Kasumi-1 (cell line): ENCODE measurements at places on chromosomes 2 and 18.
A peak's percentile ranks its signal among the peaks of the same experiment; 100 is the strongest.

DNA sequence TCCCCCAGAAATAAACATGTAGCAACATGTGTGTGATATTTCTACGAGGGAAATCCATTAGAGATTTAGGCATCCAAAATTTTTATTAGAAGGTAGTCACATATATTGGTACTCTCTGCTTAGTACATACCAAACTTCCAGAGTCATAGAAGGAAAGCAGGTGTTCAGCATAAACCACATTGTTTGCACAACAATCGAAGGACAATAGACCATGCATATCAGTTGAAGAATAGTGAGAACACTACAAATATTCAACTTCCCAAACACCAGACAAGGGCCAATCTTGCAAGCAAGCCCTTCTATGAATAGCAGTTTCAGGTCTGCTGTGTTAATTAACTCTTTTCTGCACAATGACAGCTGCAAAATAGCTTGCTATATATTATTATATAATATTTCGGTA, 702.2 kb downstream of the ERBB4 start:
- no peak for DNase-seq

DNA sequence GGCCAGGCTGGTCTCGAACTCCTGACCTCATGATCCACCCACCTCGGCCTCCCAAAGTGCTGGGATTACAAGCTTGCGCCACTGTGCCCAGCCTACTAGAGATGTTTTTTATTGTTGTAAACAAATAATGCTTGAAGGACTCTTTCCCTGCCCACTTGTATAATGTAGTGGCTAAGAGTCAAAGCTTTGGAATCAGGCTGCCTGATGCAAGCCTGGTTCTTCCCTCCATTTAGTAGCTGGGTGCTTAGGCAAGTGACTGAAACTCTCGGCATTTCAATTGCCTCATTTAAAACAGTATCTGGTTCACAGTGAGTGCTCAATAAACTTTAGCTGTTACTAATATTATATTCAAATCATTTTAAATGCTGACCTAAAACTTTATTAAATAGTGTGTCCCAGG, 264.0 kb upstream of the FBXO11 start:
- DNase-seq: no peak

DNA sequence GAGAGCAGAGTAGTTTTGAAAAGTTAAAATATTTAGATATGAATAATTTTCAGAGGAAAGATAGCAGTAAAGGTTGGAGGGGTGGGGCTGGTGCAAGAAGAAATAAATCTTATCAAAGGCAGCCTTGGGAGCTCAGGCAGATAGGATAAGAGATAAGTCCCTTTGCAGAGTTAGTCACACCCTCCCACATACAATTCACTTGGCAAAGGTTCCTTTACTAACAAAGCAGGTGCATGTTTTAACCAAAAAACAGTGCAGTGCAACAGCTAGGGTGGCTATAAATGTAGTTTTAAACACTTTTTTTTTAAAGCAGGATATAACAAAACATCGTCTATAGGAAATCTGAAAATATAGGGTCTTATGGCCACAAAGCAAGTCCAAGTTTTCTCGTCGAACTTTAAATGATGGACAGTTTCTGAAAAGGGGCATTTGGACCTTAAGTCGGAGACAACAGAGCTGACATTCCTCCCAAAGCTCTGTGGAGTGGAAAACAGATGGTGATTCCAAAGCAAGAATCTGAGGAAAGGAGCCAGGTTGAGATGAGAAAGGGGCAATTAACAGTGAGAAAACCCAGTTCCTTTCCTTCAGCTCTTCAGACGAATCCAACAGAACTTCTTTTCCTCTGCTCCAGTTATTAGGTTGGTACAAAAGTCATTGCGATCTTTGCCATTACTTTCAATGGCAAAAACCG, 53.0 kb downstream of the EPHA4 start:
- DNase-seq: no peak

DNA sequence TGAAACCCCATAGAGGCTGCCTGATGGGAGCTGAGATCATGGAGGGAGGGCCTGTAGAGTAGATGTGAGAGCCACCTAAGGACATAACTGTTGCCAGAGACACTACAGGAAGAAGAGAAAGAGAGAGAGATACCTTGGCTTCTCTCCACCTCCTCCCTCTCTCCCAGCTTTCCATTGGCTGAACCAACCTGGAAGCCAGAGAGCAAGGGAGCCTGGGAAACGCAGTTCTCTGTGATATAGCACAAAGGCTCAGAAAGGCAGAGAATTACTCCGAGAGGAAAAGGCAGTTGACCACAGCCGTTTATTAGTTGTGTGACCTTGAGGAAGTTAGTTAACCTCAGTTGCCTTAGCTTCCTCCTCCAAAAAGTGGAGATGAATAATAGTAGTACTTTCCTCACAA, 37.7 kb upstream of the MAT2A start:
- DNase-seq: peak; percentile 97

DNA sequence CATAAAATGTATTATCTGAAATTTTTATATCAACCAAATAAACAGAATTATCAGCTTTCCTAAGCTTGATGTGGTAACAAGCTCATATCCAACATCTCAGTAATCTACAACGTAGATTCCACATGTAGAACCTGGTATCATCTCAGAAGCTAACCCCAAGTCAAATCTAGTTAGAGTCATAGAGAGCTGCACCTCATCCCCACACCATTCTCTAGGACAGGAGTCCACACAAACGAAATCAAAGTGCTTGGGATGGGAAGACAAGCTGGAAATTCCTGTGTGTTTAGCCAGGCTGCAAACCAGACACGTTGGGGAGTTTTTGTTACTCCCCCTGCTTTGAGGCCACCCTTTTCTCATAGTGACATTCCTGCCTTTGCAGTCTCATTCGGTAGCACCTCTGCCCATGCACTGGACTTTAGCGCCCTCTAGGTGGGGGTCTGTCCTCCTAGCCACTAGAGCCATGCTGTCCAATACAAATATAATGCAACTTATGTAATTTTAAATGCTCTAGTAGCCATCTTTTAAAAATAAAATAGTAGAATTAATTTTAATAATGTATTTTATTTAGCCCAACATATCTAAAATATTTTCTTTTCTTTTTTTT, 28.1 kb upstream of the SATB2 start:
- peak; percentile 69 for DNase-seq

GRCh38 chr18:32974421-32975162, 201.8 kb upstream of the KLHL14 start:
- no peak for DNase-seq

DNA sequence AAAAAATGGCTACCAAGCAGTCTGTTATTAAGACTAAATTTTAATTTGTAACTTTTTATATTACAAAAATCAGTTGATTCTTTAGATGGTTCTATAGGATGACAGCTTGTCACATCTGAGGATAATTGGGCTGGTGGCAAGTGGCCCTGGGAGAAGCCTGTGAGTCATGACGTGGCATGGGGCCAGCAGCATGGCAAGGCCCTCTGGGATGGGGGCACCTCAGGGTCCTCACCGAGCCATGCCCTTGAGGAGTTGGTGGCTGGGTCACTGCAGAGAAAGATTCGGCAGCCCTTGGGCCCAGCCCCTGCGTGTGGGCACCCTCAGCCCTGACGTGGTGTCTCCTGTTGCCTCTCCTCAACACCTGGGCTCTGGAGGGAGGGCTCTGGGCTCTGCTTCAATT, 49.7 kb downstream of the STK25 start:
- DNase-seq: no peak

GRCh38 chr2:133434959-133435668, 133.1 kb downstream of the NCKAP5 start:
- DNase-seq: no peak

GRCh38 chr2:235842941-235843340, 325.2 kb downstream of the GBX2 start:
- no peak for DNase-seq

GRCh38 chr2:164651361-164651760, 30.1 kb upstream of the GRB14 start:
- no peak for DNase-seq

DNA sequence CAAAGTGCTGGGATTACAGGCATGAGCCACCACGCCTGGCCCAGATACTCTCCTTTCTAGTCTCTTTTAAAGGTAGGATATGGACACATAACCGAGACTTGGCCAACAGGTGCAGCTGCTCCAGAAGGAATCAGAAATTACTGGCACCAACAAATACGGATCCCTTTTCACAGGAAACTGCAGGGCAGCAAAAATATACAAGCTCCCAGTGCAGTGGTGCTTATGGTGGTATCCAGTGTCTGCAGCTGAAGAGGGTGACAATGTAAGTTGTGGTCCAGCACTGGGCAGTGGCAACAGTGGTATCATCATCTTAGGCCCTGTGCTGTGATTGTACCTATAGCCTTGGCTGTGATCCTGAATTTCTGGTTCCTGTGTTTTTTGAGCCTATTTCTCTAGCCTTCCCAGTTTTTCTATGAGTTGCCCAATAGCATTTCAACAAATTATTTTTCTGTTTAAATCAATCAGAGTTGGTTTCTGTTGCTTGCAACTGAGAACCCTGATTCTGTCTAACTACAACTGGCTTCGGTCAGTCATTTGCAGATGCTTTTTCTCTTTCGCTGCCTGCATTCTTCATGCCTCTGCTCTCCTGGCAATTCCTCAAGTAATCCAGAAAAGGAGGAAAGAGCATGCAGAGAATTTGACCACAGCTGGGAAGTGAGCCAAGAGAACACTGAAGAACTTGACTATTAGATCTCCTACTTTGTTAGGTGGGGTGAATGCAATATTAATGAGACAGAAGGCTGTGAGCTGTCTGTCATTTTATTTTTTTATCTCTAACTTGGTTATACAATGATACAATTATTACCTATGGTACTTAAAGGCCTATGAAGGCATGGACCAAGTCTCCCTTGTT, 30.8 kb upstream of the EML4 start:
- no peak for DNase-seq

DNA sequence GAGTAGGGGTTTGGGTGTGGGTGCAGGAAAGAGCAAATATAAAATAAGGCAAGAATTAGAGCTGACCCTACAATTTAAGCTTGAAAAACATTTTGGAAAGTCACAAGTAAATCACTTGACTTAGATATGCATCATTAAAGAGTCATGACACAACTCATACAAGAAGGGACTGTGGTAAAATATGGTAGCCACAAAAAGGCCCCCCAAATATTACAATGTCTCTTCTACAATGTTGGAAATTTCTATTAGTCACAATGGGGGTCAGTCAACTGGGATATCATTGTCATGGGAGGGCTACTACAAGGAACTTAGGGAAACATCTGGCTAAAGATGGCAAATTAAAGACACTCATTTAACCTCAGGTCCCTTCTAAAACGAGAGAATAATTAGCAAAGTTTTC, 15.7 kb upstream of the SERPINB2 start:
- no peak for DNase-seq

- no peak for DNase-seq
These were observed 11.0 kb downstream of the ITGA4 start for GRCh38 chr2:181467966-181468707.

- no peak for DNase-seq
These were observed 45.0 kb upstream of the TCF4 start for GRCh38 chr18:55633032-55633431.

- no peak for DNase-seq
These were observed 25.8 kb upstream of the RAB10 start for GRCh38 chr2:26008095-26008494.

DNA sequence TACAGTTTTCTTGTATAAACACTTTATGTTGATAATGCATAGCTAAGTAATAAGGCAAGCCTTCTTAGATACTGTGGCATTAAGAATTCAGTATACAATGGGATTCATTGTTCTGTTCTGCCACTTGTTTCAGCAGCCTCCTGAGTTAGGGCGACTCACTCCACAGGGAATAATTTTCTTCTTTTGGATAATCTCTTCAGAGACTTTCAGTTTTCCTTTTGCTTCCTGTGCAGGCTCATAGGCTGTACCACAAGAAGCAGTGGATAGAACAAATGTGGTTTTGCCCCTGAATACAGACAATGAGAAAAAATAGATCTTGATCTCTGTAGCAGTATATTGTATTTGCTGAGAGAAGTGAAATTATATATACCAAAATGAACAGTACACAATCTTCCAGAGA, 298.0 kb downstream of the ZNF407 start:
- no peak for DNase-seq

DNA sequence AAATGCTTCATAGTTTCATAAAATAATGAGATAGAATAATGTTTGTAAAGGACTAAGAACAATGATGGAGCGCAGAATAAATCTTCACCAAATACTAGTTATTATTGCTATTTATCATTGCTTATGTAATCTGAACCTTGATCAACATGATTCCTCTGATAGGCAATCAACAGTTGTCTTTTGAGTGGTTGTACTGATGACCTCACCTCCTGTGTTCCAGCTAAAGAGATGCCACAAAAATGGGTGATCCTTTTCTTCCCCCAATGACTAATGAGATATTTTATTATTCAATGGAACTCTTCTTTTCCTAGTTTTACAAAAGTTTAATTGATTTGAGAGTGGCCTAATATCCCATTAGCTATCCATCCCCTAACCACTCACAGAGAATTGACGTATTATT, 784.0 kb upstream of the FSHR start:
- DNase-seq: no peak

DNA sequence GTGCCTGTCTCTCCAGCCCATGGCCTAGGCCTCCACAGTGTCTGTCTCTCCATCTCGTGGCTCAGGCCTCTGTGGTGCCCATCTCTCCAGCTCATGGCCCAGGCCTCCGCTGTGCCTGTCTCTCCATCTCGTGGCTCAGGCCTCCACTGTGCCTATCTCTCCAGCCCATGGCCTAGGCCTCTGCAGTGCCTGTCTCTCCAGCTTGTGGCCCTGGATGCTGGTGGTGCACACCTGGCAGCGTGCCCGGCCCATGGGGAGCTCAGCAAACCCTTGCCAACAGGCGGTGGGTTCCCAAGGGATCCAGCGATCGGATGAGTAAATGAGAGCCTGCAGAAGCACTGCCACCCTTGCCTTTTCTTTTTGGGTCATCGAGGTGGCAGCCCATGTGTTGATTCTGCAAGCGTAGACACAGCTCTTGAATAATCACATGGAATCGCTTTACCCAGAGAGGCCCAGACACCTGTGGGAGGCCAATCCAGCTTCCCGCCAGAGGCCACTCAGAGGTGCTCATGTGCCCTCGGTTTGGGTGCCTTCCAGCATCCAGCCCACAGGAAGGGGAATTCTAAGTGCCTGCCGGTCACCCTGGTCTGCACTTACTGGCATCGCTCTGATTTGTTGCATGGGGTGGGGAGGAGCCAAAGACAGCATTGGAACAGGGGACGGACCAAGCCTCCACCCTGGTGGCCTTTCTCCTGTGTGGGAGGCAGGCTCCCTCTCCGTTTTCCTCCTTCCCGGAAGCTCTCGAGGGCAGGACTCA, 101.8 kb upstream of the HDAC4 start:
- no peak for DNase-seq

DNA sequence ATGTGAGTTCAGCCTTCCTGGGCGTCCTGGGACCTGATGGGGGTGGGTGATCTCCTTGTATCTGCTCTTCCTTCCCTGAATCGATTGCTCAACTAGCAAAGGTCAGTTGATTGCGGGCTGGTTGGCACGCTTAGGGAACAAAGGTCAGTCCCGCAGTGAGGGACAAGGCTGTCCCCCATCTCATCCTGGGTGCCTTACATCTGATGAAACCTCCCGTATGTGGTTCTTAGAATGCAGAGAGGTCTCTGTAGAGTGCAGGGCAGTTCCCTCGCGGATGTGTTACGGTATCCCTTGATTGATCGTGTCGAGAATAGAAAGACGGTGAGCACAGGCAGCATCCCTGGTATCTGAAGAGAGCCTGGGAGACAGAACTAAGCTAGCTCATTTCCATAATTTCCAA, 56.4 kb upstream of the RBM44 start:
- DNase-seq: no peak
